ENCODE measurements at places on chromosomes 16 and 17.
A peak's percentile ranks its signal among the peaks of the same experiment; 100 is the strongest.

DNA sequence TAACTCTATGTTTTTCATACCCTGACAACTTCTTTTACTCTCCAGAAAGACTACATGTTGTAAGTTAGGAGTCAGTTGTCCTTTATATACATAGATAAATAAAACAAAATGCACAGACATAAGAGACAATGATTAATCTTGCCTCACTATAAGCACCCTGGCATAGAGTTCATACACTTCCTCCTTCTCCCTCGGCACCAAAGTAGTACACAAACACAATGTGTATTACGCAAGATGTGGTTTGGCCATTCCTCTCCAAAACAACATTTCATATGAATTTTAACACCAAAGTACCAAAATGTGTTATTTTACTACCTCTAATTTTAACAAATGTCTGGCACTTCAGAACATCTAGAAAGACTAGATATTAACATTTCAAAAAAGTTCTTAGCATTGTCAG, 17.2 kb upstream of the SLFN11 start:
- no peak for DNase-seq

DNA sequence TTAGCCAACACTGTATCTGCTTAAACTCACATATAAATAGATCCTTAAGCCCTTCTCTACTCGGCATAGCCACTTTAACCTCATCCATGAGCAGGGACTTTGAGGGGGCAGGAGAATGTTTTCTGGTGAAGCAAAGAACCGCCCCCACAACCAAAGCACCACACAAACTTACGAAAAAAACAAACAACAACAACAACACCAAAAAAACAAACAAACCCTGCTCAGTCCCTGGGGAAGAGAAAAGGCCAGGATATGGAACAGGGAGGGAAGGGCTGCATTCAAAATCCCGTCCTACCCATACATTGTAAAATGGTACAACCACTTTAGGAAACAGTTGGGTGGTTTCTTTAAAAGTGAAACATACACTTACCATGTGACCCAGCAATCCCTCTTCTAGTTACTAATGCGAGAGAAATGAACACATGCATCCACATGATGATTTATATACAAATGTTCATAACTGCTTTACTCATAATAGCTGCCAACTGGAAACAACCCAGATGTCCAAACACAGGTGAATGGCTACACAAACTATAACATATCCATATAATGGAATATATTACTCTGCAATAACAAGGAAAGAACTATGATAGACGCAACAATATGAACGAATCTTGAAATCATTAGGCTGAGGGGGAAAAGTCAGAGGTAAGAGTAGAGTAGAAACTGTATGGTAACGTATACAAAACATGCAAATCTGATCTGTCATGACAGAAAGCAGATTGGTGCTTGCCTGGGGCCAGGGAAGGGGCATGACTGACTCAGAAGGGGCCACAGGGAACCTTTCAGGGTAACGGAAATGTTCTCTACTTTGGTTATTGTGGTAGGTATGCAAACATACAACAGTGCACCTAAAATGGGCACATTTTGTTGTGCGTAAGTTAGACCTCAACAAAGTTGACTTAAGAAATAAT, 37.7 kb upstream of the TOB1 start:
- no peak for DNase-seq

- DNase-seq = no peak
Observed at GRCh38 chr17:39517224-39517623, 55.9 kb downstream of the CDK12 start.

DNA sequence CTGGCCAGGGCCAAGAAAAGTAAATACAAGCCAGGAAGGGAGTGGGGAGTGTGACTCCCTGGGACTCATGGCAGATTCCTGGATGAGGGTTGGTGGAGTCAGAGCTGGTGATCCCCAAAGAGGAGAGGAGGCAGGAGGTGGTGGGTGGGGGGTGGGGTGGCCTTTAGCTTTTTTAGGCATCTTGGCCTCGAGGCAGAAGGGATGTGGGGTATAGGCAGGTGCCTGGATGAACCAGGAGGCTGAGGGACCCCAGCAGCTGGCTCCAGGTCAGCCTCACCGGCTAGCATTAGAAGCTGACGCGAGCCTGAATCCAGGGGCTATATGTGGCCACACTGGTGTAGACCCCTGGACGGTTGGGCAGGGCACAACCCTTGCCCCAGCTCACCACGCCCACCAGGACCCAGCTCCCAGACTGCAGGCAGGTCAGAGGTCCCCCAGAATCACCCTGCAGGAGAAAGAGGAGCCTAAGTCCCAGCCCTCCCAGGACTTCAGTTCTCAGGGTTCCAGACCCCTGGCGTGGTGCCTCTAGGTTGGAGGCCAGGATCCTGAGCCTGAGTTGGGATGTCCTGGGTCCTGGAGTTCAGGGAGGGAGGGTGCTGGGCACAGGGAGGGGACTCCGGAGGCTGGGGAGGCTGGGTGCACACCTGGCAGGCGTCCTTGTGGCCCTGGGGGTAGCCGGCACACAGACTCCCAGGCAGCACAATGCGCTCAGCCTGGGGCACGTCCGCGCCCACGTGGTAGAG, 2.8 kb downstream of the PRSS33 start:
- no peak for DNase-seq

DNA sequence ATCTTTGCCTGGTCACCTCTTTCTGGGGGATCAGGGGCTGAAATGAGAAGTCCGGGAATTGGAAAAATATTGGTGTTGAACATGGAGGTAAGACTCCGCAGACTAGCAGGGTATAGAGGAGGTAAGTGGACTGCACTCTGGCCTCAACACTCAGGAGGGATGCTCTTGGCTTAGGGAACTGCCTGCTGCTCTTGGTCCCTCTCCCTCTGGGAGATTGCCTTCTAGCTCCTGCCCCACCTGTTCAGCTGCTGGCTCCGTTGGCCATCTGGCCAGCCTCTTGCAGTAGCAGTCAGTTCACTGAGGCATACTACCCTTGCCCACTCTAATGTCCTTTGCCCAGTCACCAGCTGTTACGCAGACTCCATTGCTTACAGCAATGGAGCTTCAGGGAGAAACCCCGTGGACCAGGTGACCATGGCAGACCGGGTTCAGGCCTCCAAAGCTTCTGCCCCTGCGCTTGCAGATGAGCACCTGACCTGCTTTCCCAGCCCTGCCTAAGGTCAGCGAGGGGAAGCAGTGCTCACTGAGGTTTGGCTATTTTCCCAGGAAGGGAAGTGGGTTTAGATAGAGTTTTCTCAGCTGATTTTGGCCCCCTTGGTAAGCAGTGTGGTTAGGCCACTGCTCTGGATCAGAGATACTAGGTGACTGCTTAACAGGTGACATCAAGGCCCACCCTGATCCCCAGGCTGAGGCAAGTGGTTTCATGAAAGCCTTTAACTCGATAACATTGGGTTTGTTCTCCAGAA, 11.9 kb downstream of the CDK5RAP3 start:
- no peak for DNase-seq

GRCh38 chr17:65553009-65553645, 8.3 kb downstream of the AXIN2 start:
- no peak for DNase-seq

GRCh38 chr17:8447799-8448198, 12.1 kb downstream of the NDEL1 start:
- DNase-seq = no peak

- DNase-seq = peak; percentile 90
Observed at GRCh38 chr16:58501242-58502131, 1.5 kb downstream of the NDRG4 start.

DNA sequence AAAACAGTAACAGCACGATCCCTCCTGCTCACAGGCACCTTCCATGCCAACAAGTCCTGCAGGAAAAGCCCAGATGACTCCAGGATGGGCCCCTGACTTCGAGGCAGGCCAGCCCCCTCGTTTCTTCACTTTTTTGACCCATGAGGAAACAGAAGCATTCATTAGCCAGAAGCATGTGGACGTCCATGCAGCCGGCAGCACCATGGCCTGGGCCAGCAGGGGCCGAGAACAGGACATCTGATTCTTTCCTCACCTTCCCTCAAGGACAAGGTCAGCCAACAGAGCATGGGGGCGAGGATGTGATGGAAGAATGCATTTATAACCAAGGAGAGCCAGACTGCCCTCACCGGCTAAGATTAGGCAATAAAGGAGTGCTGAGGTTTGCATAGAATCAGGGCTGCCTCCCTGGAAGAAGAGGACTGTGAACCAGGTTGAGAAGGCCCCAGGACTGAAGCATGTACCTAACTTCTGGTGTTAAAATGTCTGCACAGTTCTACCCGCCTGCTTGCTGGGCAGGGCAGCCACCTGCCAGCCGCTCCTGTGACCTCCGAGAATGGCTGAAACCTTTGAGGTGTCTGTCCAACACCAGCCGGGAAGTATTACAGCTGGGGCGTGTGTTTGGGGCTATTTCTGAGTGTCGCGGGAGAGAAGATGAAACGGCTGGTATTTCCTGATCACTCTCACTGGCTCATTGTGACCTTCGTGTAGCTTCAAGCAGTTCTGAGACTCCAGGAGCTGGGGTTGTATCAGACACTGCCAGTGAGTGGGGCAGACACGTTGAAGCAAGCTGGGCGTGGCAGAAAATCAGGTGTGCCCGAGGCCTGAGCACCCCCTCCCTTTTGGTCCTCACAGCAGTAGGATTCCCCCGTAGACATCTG, 94.0 kb upstream of the TNRC6C start:
- DNase-seq = no peak

GRCh38 chr17:60154616-60155426, 5.0 kb downstream of the CA4 start:
- DNase-seq = peak; percentile 73

- DNase-seq = no peak
Observed at GRCh38 chr16:87414251-87414680, 22.1 kb downstream of the MAP1LC3B start.

GRCh38 chr17:20975566-20975965, 67.2 kb downstream of the USP22 start:
- no peak for DNase-seq

GRCh38 chr17:67171560-67171959, 73.4 kb downstream of the HELZ start:
- DNase-seq = no peak

GRCh38 chr17:10075919-10076318, 122.5 kb downstream of the GAS7 start:
- no peak for DNase-seq

- no peak for DNase-seq
Observed at GRCh38 chr17:34472363-34472762, 107.0 kb upstream of the TMEM132E start.

DNA sequence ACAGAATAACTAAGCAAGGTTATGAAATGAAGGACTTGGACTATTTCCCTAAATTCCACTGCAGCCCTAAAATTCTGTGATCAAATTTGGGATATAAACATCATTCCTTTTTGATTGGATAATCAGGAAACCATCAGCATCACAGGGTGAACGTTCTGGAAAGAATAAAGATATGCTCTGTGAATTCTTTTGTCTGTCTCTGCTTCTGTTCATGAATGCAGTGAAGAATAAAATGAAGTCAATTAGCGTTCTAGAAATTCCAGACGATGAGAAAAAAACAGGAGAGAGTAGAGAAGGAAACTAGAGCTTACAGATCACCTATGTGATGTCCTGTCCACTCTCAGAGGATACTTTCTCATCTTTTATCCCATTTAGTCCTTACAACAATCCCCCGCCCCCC, 295.1 kb upstream of the SOX9 start:
- DNase-seq = no peak

- DNase-seq = peak; percentile 48
Observed at GRCh38 chr17:8649157-8650118, 18.9 kb upstream of the MYH10 start.

DNA sequence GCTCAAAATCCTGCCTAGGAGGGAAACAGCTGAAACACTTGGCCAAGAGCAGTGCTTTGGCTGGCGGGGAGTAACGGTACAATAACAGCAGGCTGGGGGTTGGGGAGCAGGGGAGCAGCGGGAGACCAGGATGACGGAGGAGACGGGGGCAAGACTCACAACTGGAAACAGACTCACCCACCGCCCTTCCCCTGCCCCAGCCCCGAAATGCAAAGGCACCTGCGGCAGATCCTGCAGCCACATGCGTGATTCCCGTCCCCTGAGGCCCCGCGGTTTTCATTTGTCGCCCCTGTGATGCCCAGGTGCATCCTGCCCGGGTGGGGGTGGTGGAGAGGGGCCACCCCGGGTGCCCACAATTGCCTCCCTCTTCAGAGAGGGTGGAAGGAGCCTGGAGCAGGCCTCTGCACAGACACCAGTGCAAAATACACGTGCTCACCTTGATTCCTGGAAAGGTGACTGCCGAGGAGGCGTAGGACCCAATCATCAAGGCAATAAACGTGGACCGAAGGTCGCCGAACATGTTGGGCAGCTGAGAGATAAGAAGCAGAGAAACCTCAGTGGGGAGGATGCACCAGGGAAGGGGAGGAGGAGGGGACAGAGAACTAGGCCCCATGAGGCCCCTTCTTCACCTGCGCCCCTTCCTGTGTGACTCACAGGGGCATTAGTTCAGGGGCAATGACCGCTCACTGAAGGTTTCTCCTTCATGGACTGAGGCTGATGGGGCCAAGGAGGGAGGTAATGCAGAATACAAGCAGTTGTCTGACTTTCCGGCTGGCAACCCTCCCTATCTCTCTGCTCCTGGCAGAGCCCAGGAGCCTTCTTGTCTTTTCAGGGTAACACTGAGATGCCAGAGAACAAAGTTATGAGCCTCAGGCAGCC, 30.4 kb upstream of the PITPNA start:
- DNase-seq = no peak

DNA sequence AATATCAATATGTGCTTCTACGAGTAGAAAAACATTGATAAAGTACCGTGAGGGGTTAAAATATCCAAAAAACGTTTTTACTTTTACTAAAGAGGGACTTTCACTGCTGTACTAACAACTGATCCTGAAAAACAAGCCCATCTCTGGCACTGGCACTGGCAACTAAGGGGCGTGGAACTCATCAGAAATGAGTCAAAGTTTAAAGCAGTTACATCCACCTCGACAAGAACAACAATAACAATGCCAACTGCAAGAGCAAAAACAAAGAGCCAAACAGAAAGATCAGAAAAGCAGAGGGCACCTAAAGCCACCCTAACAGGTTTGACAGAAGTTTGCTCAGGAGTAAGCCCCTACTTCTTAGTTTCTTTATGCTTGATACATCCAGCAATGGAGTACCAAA, 13.1 kb downstream of the MBTPS1 start:
- no peak for DNase-seq

DNA sequence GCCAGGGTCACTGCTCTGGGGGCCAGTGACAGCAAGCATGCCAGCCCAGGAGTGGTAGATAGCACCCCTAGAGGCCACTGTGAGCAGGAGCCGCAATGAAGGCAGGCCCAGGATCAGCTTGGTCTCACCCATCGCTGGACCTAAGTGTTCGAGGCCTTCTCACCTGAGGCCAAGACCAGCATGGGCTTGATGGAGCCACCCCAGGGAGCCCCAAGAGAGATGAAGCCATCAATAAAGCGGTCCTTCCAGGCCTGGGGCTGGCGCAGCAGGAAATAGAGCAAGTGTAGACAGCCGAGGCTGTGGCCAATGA, 1.8 kb downstream of the LCAT start:
- DNase-seq = no peak

Measured in stomach (tissue), 19 donors.